NCI-H1930 (cell line): ENCODE measurements at places on chromosomes 4 and X.

DNA sequence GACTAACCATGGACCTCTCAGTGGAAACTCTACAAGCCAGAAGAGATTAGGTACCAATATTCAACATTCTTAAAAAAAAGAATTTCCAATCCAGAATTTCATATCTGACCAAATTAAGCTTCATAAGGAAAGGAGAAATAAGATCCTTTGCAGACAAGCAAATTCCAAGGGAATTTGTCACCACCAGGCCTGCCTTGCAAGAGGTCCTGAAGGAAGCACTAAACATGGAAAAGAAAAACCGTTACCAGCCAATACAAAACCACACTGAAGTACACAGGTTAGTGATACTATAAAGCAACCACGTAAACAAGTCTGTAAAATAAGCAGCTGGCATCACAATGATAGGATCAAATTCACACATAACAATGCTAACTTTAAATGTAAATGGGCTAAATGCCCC, 156.6 kb downstream of the FAM13A start:
- DNase-seq: no peak

GRCh38 chr4:167897116-167897515, 195.2 kb upstream of the ANXA10 start:
- no peak for DNase-seq

GRCh38 chrX:100745806-100746537, 14.1 kb upstream of the SYTL4 start:
- peak; percentile 57 for DNase-seq

DNA sequence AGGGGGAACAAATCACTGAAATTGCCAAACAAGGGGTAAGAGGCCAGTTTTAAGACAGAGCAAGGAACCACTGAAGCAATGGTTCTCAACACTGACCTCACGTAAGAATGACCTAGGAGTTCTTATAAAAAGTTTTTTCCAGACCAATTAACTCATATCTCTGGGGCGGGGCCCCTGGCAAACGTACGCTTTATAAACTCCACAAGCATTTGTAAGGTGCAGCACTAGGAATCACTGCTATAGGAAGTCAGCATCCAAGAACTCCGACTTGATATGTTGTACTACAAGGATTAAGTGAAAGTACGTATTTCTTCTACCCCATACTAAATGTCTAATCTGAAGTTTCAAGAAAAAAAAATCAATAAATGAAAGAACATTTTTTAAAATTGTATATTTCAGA, 269.9 kb downstream of the RCHY1 start:
- DNase-seq: no peak

DNA sequence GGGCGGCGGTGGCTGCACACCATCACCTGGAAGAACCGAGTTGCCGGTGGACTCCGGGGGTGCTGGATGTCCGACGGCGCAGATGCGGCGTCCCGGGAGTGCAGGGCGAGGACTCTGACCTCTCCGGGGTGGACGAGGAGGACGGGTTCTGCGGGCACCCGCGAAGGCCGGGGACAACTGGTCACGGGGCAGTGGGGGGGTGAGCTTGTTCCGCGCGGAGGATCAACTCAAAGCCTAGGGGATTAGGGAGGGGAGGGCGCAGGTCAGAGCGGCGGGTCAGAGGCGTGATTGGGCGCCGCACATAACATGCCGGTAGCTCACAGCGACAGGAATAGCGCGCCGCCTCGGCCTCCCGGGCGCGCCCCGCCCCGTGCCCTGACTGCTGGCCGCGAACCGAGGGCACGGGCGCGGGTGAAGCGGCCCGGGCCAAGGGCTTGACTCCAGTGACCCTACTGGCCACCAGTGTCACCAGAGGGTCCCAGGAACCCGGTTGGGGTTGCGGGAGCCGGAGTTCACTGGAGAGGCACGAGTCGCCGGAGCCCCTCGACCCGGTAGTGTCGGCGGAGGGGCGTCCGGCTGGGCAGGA, at the start of gene KLHL34:
TSS of gene KLHL34 (minus strand) at position 179 of the 586 bp plus-strand sequence. CDS start 542 bp downstream, outside the sequence.
- no peak for DNase-seq

DNA sequence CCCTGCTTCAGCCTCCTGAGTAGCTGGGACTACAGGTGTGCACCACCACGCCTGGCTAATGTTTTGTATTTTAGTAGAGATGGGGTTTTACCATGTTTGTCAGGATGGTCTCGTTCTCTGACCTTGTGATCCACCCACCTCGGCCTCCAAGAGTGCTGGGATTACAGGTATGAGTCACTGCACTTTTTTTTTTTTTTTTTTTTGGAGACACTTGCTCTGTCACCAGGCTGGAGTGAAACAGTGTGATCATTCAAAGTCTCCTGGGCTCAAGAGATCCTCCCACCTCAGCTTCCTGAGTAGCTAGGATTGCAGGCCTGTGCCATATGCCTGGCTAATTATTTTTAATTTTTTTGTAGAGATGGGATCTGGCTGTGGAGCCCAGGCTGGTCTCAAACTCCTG, 338.8 kb downstream of the PPP3CA start:
- no peak for DNase-seq

DNA sequence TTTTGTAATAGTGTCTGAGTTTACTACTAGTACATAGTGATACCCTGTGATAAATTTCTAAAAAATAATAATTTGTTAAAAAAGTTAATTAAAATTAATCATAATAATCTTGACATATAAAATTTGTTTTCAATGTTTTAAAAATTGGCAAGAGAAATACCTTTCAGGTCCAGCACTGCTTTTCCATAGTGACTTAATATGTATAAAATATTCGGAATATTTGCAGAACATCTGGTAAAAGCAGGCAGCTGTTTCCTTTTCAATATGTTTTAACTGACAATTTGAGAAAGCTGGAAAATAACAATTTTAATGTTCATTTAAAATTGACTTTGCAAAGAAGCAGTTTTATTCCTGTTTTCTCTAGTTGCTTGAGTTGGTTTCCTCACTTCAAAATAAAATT, 17.6 kb upstream of the GK2 start:
- DNase-seq: no peak

- no peak for DNase-seq
Measured at GRCh38 chrX:22193851-22194659, 78.7 kb upstream of the CBLL2 start.

DNA sequence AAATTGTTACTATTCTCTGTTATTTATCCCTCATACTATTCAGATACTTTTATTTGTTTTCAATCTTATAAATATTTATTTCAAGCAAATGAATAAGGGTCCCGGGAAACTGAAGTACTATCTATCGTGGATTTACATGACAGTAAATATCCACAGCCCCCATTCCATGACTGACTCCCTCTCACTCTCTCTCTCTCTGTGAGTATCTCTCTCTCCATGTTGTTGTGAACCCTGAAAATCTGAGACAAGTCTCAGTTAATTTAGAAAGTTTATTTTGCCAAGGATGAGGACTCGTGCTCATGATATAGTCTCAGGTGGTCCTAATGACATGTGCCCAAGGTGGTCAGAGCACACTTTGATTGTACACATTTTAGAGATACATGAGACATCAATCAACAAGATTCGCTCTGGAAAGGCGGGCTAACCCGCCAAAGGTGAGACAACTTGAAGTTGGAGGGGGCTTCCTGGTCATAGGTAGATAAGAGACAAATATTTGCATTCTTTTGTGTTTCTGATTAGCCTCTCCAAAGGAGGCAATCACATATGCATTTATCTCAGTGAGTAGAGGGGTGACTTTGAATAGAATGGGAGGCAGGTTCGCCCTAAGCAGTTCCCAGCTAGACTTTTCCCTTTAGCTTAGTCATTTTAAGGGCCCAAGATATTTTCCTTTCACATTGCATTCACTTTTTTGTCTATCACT, 986.4 kb downstream of the NLGN4X start:
- DNase-seq: no peak

- no peak for DNase-seq
Measured at GRCh38 chr4:6929812-6930464, 20.3 kb downstream of the TBC1D14 start.

GRCh38 chr4:101970547-101971155, 180.1 kb downstream of the BANK1 start:
- no peak for DNase-seq

DNA sequence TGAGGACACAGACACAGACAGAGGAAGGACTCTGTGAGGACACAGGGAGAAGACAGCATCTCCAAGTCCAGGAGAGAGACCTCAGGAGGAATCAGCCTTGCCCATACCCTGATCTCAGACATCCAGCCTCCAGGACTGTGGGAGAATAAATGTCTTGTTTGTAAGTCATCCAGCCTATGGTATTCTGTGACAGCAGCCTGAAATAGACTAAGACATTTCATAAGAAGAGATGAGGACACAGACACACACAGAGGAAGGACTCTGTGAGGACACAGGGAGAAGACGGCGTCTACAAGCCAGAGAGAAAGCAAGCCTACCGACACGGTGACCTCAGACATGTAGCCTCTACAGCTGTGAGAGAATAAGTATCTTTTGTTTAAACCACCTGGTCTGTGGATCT, 112.1 kb downstream of the DHRSX start:
- no peak for DNase-seq

GRCh38 chr4:54091637-54092404, 8.1 kb upstream of the GSX2 start:
- DNase-seq: peak; percentile 92

GRCh38 chrX:35289952-35290351, 347.4 kb downstream of the FAM47B start:
- DNase-seq: no peak

- DNase-seq: no peak
Measured at GRCh38 chr4:103425406-103425805, 227.3 kb upstream of the CENPE start.

- no peak for DNase-seq
Measured at GRCh38 chrX:9897761-9898161, 69.4 kb upstream of the CLDN34 start.

GRCh38 chr4:183306811-183307210, 13.3 kb downstream of the CLDN22 start:
- DNase-seq: no peak

- no peak for DNase-seq
Measured at GRCh38 chrX:19740744-19741143, 146.7 kb downstream of the SH3KBP1 start.

DNA sequence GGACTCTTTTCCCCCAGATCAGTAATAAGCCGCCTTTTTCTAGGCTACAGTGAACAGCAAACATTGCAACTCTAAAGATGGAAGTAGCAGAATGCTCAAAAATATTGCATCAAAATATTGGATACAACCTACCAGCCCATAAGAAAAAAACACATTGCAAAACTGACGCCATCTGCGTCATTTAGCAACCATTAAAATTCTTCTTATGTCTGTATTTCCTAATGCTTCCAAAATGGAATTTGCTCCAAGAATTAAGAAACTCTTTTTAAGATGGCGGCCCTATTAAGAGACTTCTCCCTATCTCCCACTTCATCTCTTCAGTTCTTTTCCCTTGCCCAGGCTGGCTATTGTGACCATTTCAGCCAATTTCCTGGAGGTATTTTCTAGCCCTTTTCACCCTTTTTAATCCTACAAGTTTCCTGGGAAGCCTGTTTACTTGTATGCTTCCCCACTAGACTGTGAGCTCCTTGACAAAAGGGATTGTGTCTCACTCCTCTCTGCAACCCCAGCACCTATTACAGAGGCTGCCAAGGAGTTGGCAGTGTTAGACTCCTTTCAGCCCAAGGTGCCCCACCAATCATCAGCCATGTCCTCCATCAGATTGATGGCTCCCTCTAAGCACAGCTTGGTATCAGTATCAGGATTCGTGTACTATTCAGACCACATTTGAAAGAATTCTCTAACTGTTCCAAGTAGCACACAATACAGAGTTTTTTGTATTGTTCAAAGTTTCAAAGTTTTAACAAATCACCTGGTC, 4.4 kb downstream of the GPC3 start:
- DNase-seq: no peak

- no peak for DNase-seq
Measured at GRCh38 chr4:173546776-173547175, 16.7 kb upstream of the HAND2 start.

DNA sequence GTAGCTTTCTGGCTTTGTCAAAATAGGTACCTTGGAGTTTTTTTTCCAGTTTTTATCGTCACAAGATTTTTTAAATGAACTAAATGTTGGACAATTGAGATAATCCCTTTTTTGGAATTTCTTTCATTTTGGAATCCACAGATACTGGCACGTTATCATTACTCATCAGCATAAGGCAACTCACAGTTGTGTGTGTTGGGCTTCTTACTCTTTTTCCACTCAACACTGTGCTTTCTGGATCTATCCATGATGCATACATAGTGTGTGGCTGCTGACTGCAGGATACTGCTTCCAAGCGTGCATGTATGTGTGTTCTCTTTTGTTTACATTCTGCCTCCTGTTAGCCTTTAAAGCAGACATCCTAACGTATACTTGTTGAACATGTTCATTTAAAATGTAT, 113.5 kb upstream of the FAM9A start:
- DNase-seq: no peak

GRCh38 chrX:109274806-109275205, 207.1 kb downstream of the GUCY2F start:
- no peak for DNase-seq

- DNase-seq: no peak
Measured at GRCh38 chr4:80202741-80203553, 5.6 kb downstream of the PRDM8 start.

- DNase-seq: no peak
Measured at GRCh38 chrX:132165005-132165404, 37.2 kb upstream of the FRMD7 start.

GRCh38 chr4:95830651-95831050, 9.2 kb upstream of the PDHA2 start:
- DNase-seq: no peak

DNA sequence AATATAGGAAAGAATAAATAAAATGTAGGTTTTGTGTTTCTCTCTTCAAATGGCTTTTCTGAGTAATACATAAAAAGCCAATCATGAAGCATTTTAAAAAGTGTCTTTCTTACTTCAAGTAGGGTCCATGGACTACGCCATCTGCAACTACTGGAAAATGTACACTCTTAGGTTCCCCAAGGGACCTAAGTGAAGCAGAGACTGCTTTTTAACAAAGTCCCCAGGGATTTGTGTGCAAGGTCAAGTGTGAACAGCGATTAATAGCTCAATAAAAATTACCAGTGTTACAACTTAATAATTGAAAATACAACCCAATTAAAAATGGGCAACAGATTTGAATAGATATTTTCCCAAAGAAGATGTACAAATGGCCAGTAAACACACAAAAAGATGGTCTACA, 84.9 kb downstream of the ARHGAP6 start:
- no peak for DNase-seq

- DNase-seq: no peak
Measured at GRCh38 chr4:148229798-148230197, 212.4 kb downstream of the NR3C2 start.

DNA sequence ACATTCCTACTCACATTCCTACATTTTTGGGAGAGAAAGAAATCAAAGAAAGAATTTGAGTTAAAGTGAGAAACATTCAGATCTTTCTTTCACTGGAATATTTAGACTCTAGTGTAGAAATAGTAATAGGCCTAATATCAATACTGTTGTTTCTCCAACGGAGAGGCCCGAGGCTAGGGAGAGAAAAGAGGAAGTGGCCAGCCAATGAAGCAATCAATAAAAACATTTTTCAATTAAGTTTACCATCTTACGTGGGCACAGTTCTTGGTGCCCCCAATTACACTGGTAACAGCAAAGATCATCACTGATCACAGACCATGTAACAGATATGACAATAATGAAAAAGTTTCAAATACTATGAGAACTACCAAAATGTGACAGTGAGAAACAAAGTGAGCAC, 281.4 kb downstream of the GPM6A start:
- no peak for DNase-seq

GRCh38 chr4:36264207-36264826, 17.1 kb upstream of the DTHD1 start:
- DNase-seq: no peak

- DNase-seq: no peak
Measured at GRCh38 chr4:148287111-148287510, 155.1 kb downstream of the NR3C2 start.
